ENCODE measurements at places on chromosomes 16 and 17.

DNA sequence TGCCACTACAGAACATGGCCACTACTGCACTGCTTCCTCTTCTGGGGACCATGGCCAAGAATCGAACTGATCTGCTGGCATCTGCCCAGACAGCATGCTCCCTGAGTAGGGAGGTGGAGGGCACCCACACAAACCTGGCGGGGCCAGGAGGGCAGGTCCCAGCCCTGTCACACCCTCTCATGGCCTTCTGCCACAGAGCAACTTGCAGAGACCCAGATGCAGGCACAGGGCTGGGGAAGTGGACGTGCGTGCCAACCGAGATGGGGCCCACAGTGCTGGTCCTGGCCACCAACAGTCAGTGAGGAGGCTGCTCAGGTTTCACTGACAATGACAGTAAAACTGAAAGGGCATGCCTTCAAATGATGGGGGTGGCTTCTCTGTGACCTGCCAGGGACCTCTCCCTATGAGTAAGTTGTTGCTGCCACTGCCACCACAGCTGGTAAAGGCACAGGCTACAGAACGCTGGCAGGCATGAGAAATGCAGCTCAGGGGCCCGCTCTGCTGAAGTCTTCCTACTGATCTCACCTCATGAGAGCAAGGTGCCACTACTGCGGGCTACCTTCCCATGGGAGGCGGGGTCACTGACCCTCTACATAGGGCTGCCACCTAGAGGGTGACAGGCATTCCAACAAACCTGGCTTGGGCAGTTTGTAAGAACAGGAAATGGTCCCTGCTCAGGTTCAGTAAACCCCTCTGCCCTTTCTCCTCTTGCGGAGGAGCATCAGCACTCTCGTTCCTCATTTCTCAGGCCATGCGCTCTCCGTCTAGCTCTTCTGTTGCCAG lies 15.5 kb downstream of the HIC1 start:
- DNase-seq = no peak

GRCh38 chr17:260031-260791 lies 78.8 kb upstream of the DOC2B start:
- no peak for DNase-seq

GRCh38 chr16:2856061-2856670 lies 1.8 kb downstream of the PRSS22 start:
- DNase-seq = no peak

DNA sequence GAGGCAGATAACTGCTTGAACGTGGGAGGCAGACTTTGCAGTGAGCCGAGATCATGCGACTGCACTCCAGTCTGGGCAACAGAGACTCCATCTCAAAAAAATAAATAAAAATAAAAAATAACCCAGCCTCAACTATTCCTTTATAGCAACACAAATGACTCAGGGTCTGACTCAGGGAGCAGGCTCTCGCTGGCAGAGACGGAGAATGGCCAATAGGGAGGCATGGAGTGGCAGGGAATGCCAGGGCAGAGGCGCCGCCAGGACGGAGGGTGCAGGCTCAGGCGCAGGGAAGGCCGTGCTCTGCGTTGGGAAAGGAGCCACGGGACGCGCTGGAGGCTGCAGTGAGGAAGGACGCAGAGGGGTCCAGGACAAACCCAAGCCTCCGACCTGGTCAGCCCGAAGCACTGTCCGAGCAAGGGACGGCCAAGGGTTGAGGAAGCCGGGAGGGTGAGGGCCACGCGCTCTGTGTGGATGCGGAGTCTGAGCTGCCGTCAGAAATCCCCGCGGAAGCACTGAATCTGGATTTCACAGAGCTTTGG lies 40.3 kb downstream of the PKD1 start:
- no peak for DNase-seq

DNA sequence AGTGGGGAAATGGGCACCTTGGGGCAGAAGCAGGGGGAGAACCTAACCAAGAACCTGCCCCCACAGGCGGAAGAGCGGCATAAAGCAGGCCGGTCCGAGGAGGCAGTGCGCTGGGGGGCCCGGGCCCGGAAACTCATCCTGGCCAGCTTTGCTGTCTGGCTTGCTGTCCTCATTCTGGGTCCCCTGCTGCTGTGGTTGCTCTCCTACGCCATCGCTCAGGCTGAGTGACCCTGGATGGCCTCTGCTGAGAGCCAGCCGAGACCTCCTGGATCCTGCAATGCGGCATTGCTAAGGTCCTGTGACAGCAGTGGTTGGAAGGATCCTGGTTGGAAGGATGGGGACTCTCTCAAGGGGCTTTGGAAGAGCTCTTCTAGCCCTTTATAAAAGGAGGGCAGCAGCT lies 4.5 kb upstream of the PHKG2 start:
- no peak for DNase-seq

DNA sequence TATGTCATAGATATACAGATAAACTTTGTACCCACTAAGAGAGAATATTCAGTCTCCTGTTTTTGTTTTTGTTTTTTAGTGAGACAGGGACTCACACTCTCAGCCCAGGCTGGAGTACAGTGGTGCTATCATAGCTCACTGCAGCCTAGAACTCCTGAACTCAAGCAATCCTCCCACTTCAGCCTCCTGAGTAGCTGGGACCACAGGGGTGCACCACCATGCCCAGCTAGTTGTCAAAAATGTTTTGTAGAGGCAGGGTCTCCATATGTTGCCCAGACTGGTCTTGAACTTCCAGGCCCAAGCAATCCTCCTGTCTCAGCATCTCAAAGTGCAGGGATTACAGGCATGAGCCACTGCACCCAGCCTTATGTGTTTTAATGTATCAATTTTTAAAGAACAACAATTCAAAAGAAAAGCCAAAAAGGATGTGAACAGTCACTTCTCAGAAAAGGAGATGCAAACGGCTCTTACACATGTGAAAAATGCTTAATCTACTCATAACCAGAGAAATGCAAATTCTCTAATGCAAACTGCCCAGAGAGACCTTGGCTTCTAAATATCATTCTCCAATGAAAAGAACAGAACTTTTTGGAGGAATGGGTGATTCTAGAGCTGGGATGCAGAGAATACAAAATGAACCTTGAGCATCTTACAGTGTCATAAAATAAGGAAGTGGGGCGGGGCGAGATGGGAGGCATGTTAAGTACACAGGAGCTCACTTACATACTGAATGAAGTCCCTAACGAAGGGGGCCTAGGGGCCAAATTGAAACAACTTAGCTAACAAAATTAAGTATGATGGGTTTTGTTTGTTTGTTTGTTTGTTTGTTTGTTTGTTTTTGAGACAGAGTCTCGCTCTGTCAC lies 7.3 kb upstream of the CMTM3 start:
- DNase-seq = no peak

DNA sequence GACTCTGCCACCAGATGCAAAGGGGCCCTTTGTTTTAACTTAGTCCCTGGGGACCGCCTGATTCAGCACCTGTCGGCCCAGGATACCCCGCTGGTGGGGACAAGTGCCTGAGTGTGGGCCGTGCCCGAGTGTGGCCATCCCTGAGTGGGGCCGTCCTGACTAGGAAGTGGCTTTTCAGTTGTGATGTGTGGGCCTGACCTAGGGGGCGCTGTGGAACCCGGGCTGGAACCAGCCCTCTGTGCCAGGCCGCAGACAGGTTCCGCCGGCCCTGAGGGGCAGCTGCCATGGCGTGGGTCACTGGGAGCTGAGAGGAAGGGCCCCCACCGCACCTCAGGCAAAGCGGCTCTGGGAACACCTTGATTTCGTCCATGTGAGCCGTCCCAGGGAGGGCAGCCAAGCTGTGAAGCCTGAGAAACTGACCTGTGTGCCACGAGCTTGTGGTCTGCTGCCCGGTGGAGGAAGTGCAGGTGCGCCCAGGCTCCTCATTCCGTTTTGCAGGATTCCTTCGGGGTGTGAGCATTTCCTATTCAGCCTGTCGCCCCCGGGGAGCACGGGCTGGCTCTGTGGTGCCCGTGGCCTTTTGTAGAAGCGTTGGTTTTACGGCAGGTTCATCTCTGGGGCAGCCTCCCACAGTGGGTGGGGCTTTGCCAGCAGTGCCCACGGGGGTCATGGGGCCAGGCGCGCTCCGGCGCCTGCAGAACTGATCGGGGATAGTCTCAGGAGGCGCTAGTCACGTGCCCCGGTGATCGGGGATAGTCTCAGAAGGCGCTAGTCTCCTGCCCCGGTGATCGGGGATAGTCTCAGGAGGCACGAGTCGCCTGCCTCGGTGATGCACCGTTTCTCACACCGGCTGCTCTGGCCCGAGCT lies 5.3 kb downstream of the RPL13 start:
- DNase-seq = no peak

GRCh38 chr16:27967169-27967568 lies 96.3 kb downstream of the GSG1L start:
- no peak for DNase-seq

DNA sequence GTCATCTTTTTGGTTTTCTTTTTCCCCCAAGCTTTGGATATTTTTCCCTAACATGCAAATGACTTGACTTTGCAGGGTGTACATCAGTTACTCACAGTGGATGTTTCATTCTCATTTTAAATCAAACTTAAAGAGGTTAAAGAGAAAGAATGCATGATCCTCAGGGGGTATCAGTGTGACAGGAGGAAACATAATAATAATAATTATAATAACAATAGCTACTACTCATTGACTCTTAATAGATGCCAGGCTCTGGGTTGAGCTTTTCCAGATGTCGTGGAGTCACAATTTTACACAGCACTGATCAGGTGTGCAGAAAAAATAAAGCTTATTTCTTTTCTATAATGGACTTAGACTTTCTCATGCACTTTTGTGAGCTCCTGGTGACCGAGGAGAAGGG lies 157.2 kb upstream of the CACNG3 start:
- DNase-seq = no peak

GRCh38 chr17:76479515-76480060 lies 12.2 kb downstream of the AANAT start:
- DNase-seq = no peak

DNA sequence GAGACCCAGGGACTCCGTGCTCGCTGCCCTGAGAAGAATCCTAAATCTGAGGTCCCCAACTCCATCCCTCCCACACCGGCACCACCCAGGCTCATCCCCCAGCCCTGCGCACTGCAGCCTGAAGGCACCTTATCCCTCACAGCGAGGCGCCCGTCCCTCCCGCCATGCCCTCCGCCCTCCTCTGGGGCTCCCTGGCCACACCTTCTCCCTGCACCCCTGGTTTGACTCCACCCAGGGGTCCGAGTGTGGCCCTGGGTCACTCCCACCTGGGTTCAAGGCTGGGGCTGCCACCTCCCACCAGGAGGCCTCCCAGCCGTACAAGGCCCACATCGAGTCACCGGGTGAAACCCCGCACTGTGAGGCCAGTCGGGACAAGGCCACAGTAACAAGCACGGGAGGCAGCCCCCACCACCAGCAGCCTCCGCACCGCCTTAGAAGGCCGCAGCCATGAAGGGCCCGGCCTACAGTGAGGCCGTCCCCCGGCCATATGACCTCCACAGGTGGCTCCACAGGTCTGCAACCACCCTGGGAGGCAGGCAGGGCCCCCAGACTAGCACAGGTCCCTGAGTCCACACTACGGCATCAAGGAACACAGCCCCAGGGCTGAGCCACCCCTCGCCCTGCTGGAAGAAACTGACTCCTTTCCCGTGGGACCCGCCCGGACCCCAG lies 8.3 kb downstream of the HAGH start:
- no peak for DNase-seq

DNA sequence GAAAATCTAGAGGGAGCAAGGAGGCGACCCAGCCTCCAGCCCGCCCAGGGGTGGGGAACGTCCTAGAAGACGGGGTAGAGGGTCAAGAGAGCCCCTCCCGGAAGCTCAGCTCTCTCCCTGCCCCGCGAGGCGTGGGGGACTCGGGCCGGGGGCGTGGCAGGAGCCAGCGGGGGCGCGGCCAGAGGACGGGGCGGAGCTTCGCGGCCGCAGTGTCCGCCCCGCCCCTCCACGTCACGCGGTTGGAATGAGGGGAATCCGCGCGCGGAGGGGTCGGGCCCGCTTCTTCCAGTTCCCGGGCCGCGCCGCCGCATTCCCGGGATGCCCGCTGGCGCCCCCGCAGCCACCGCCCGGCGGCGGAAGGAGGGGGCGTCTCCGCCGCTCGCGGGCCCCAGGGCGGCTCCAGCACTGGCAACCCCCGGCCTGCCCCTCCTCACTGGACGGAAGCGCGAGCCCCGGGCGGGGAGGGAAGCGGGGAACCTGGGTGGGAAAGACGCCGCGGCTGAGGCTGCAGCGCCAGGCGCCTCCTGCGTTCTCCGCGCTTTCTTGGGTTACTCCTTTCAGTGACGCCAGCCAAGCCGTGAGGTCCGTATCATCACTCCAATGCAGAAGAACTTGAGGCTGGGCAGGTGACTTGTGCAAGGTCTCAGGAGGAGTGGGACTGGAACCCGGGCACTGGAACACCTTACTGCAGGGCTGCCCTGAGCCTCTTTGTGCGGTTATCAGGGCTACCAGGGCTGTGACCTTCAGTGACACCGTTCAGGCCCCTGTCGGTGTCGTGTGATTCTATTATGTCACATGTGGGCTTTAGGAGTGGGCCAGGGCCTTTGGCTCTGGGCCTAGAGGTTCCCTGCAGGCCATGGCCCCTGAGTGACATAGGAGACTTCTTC lies 4.3 kb downstream of the MYO1C start:
- no peak for DNase-seq

DNA sequence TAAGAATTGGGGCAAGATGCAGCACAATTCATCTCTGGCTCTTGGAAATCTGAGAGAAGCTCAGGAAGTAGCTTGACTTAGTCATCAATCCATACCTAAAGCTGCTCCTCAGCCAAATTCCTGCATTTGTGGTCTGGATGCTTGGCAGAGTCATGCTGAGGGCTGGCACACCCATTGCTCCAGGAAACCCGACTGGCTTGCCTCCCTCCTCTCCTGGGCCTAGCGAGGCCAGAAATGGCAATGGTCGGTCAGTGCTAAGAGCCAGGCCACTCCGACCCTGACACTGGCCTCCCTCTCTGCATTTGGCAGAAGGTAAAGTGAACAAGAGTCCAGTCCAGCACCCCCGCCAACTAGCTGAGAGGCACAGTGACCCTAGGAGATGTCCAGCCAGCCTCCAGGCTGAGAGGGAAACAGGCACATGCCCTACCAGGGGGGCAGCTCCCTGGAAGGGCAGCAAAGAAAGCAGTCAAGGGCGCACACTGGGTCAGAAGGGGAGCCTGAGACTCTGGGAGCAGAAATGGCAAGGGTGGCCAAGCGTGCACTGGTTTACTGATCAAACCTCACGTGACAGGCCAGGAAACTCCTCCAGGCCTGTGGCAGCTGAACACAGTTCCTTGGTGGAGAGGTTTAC lies 10.0 kb downstream of the POLDIP2 start:
- no peak for DNase-seq

GRCh38 chr17:63476854-63477479 lies at the start of gene ACE:
ACE (plus strand) TSS chr17:63477061; CDS start chr17:63477095, 34 bp downstream.
- no peak for DNase-seq

DNA sequence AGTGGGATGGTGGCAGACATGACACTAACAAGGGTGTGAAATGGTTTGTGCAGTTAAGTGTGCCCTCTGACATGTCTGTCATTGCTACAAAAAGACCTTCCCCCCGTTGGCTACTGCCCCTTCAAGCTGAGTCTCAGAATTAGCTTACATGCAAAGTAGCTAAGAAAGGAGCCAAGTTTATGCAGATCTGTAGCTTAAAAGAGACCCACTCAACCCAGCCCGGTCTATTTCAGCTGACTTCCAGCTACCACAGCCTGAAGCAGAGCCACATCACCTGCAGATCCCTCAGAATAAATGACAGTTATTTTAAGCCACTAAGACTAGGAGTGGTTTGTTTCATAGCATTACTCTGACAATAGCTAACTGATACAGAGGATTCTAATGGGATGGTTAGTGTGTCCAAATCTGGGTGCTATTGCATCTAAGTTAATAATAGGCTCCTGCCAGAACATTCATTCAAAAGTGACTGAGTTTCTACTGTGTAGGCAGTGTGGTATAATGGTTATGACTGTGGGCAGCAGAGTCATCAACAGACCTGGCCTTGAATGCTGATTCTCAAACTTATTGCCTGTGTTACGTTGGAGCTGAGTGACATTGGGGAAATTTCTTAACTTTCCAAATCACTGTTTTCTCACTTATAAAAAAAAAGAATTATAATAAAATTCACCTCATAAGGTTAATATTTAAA lies 11.7 kb downstream of the C17orf67 start:
- DNase-seq = no peak

All from cerebellar nuclear complex (tissue), 1 donor.